ENCODE measurements at places on chromosomes 6 and 20.

GRCh38 chr6:24922170-24922569 is 13.6 kb downstream of the RIPOR2 start:
- DNase-seq = peak; percentile 42

DNA sequence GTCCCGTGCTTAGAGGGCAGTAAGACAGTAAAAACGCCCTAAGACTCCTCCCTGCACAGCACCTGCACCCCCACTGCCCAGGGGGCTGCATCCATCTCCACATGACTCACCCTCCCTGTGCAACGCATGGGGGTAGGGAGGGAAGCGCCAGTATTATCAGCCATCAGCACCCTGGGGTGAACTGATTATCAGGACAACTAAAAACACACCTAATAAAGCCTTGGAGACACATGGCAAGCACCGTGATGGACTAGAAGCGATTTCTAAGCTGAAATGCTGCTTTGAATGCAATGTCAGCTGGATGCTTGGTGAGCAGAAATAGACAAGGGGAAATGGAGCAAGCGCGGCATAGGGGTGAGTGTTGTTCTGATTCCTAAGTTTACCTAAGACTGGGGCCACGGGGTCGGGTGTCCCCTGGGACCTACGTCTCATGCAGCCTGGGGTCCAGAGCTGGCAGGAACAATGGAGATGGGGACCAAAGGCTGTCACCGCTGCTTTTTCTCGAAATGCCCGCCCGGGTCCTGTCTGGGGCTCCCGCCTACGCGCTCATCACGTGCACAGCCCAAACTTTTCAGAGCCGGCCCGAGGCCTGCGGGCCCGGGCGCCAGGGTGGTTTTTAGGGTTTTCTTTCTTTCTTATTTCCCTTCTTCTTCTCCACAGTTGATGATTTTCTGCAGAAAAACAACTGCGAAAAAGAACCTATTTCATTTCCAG is 702 bp upstream of the TNFAIP3 start:
- peak; percentile 69 for DNase-seq

GRCh38 chr6:151702851-151703658 is 104.4 kb upstream of the ESR1 start:
- DNase-seq = no peak

DNA sequence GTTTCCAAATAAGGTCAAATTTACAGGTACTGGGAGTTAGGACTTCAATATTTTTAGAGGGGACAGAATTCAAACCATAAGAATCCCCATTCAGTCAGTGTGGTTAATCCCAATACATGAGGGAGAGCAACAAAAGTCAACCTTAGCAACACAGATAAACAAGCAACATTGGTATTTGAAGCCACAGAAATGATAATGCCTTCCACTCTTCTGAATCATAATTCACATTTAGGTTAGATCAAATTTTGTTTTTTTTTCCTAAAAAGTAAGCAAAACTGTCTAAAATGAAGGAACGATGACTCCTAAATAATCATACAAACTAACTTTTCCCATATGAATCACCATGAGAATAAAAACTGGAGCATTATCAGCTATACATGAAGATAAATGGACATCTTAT is 246.0 kb upstream of the TENT5A start:
- DNase-seq = no peak

DNA sequence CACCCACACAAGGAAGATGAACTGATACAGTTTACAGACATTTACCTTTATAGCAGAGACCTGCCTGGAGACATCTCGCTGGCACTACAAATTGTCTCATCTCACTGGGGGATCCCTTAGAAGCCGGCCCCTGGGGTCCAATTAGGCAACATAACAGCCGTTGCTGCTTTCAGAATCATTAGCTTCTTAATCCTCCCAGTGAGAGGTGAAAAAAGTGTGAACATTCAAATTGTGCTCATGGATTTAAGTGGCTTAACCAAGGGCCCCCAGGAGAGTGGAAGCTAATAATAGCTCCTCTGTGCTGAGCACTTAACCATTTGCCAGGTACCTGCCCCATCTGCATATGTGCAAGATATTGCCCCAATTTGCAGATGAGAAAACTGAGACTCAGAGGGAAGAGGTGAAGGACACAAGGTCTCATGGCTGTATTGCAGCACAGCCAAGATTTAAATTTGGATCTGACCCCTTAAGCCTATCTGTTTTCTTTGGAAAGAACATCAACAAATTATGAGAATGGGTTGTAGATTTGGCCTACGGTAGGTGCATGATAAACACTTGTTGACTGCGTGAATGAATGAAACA is 101.0 kb downstream of the EYA2 start:
- no peak for DNase-seq

DNA sequence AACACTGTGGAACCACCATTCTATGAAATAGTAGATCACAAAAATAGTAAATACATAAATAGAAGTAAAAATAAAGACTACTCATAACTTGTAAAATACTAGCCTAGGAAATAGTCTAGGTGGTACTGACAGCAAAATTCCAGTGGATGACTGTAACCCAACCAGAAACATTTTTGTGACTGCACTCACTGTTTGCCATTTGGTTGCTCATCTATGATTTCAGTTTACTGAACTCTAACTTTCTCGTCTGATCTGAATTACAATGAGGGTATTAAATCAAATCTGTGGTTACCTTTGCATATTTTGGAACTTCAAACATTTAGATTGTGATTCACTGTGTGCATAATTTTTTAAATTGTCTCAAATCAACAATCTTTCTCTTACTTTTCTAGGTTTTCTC is 151.1 kb downstream of the KHDC1L start:
- DNase-seq = no peak

- no peak for DNase-seq
Measured at GRCh38 chr6:33995309-33996119, 150.4 kb downstream of the GRM4 start.

DNA sequence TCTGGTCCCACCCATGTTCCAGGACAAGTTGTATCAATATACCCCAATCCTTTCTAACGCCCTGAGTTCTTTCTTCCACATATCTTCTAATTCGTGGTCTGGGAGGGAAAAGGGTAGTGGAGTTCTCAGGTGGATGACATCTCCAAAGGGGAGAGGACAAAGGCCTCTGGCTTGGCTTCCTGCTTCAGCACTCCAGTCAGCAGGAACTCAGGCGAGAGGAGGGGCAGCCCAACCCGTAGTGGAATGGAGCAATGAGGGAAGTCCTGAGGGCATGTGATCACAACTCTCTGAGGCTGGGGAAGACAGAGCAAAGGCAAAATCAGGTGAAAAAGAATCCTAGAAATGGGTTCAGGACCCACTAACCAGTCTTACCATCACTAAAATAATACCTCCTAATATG is 9.6 kb upstream of the NRM start:
- DNase-seq = no peak

DNA sequence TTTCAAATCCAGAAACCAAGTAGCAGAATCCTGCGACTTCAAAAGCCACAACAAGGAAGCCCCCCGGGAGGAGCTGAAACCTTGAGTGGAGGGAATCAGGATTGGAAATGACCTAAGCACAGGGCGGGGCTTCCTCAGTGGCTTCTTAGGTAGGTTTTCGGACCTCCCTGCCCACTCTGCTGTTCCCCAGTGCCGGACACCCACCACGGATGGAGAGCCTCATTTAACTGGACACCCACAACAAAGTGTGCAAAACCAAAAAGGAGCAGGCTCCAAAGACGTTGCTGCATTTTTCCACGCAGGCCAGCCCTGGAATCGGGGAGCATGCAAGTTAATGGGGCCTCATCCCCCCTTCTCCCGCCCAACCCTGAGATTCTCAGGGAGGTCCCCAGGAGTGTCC is 144.4 kb downstream of the NFATC2 start:
- no peak for DNase-seq

DNA sequence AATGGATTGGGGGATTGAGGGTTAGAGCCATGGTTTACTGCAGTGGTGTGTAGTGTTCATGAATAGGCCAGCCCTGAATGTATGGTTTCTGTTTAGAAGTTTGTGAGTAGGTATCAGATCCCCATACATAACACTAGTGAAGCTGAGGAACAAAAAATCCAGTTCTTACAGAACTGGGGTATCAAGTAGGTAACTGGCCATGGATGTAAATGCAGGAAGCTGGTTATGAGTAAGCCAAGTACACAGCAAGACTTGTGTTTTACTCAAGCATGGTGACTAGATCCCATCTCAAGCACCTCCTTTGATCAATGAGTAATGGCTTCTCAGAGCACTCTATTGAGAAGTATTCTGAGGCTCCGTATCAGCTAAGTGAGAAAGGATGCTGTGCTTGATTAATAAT is 613.7 kb upstream of the FLRT3 start:
- DNase-seq = no peak

- DNase-seq = peak; percentile 47
Measured at GRCh38 chr6:108118810-108119768, 44.5 kb upstream of the OSTM1 start.

All from hematopoietic multipotent progenitor cell treated with erythropoietin and hydrocortisone succinate and interleukin-3 and kit ligand, for 6 days (in vitro differentiated cells).